GF-D8 (cell line): ENCODE measurements at places on chromosomes 13 and 19.

DNA sequence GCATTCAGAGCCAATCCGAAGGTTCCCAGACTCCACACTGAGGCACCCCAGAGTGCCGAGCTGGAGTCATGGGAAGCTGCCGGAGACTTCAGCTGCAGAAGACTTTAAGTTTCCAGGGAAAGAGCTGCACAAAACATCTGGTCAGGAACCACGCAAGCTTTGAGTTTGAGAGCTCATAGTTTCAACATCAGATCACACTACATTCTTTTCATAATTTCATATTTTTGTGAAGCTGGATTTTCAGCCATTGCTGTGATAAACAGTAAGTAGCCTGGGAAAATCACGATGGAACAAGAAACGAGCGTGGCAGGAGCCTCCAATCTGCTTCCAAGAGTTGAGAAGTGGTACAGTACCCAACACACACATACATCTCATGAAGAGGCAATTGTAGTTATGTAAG is 25.5 kb upstream of the ATP12A start:
- no peak for DNase-seq

- DNase-seq = no peak
Measured at GRCh38 chr13:75049735-75050335, 432.1 kb downstream of the TBC1D4 start.

DNA sequence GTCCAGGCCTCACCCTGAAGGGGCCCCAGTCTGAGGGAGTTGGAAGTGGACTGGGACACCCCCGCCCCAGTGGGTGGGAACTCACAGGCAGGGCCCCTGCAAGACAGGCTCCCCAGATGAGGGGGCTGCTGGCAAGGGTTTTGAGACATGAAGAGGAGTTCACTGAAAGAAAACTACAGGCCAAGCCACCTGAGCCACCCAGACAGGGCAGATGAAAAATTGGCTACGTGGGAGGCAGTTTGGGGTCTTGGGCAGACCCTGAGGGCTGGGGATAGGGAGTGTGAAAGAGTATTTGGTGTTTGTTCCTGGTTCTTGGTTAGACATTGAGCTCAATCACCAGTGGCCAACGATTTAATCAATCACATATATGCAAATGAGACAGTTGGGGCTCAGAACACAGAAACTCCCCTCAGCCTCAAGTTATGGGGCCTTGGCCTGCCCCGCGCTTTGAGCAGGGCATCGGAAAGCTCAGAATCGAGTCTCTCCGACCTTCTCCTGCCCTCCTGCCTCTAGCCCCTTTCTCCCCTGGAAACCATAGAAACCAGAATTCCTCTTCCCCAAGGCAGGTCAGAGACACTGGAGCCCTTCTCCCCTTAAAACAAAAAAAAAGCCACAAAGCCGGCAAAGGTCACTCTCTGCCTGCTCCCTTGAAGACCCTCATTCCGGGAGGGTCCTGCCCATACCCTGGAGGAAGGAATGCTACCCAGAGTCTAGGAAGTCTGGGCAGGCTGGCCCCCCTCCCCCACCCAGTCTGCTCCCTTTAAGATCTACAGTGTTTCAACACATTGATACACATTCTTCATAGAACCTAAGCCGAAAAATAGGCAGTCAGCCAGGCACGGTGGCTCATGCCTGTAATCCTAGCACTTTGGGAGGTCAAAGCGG is 1.3 kb upstream of the ISYNA1 start:
- DNase-seq = no peak

- no peak for DNase-seq
Measured at GRCh38 chr13:20407759-20408158, 117.9 kb downstream of the CRYL1 start.

DNA sequence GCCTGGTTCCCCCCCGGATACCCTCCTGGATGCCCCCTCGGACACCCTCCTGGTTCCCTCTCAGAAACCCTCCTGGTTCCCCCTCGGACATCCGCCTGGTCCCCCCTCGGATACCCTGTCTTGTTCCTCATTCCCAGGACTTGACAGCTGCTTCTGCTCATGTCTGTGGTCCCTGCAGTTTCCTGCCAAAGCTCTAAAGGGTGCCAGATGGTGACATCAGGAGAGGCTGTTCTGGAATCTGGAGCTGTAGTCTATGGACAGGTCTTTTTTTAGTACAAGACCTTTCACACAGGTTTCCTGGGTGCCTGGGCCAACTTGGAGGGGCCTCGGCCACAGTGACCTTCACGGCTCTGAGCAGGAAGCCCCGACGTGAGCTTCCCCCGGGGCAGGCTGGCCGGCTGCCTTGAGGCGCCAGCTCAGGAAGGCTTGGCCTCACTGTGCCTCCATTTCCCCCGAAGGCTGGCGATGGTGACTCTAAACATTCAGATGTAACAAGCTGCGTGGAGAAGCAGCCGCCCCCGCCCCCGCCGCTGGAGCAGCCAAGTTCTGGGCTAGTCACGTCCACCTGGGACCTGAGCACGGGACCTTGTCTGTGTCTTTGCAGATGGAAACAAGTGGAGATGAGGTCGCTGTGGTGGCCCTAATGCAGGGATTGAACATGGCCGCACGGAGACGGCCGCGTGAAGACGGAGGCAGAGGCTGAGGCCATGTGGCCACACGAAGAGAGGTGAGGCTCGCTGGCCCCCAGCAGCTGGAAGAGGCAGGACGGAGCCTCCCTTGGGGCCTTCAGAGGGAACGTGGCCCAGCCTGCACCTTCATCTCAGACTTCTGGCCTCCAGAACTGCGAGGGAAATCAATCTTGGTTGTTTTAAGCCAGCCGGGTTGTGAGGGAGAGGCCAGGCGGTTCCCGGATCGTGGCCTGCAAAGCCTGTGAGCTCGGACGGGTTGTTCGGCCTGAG is 12.7 kb downstream of the SGTA start:
- no peak for DNase-seq

GRCh38 chr19:3700242-3701032 is at the start of gene PIP5K1C:
PIP5K1C (minus strand) TSS chr19:3700468; CDS start chr19:3700390, 78 bp downstream.
- DNase-seq = peak; percentile 21

GRCh38 chr13:95656386-95657015 is 12.0 kb upstream of the DZIP1 start:
- no peak for DNase-seq

DNA sequence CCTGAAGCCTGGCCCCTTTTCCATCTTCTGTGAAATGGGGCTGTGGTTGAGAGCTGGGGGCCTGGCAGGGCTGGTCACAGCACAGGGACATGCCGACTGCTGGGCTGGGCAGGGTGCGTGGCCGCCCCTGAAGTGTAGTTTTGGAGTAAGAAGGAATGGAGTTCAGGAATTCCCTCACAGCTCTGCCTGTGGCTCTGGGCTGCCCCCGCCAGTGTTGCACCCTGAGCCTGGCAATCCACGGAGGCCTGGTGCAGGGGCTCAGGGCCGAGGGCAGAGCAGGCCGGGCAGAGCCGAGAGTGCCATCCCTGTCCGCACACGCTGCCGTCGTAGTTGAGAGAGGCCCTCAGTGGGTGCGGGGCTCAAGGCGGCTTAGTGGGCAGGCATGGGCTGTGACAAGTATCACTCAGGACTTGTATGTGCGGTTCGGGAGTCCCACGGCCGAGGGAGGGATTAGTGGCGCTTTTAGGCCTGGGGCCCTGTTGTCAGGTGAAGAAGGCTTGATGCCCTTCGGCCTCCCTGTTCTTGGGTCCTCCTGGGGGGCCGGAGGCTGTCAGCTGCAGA is 9.7 kb downstream of the SPPL2B start:
- no peak for DNase-seq

- no peak for DNase-seq
Measured at GRCh38 chr19:38009650-38010242, 102.7 kb downstream of the SIPA1L3 start.

DNA sequence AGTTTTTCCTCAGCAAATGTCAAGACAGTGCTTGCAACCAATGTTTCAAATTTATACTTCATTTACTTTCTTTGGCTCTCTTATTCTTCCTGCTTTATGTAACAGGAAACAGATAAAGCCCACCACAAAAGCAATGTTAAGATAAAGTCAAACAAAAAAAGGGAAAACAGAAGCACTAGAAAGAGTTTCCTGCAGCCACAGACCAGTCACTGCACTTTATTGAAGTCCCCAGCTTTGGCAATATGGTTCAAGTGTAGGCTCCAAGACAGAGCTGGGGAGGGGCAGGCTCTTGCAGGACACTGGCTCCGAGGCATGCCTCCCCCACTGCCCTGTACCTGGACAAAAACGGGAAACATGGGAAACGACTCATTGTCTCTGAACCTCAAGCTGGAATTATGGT is 15.3 kb upstream of the CDC16 start:
- peak; percentile 59 for DNase-seq

GRCh38 chr13:35765366-35765765 is 288.9 kb upstream of the MAB21L1 start:
- DNase-seq = no peak

- DNase-seq = no peak
Measured at GRCh38 chr13:88189728-88190127, 518.6 kb downstream of the SLITRK5 start.

DNA sequence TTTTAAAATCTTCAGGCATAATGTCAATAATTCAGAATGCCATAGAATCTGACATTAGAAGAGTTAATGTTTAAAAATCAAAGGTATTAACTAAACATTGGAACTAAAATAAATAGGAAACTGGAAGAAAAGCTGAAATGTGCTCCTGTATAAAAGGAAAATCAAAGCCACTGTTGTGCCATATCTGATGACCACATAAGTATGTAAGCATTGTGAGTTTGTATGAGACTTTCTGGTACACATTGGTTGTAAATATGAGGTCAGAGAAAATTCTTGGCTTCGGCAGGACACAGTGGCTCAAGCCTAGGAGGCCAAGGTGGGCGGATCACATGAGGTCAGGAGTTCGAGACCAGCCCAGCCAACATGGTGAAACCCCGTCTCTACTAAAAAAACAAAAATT is 48.3 kb upstream of the INTS6 start:
- no peak for DNase-seq

GRCh38 chr13:76820759-76821158 is 65.4 kb downstream of the KCTD12 start:
- DNase-seq = no peak

DNA sequence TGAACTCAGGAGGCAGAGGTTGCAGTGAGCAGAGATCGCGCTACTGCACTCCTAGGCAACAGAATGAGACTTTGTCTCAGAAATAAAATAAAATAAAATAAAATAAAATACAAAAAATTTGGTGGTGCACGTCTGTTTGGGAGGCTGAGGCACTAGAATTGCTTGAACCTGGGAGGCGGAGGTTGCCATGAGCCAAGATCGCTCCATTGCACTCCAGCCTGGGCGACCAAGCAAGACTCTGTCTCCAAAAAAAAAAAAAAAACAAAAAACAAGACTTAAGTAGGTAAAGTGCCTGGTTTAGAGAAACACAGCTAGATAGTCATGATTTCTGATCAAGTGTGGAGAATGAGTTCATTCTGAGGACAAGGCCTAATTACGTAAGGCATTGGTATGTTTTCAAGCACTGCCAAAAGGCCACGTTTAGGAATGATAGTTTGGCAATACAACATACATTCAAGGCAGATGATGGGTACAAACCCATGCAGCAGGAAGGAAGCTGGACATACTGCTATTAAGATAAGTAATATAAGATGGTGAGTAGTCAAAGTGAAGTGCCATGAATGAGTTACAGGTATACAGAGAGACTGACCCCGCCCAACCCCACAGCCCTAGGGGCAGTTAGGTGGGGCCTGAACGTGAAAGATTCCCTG is 4.8 kb upstream of the UCHL3 start:
- peak; percentile 19 for DNase-seq

- no peak for DNase-seq
Measured at GRCh38 chr13:51331354-51331861, 8.1 kb upstream of the SERPINE3 start.

DNA sequence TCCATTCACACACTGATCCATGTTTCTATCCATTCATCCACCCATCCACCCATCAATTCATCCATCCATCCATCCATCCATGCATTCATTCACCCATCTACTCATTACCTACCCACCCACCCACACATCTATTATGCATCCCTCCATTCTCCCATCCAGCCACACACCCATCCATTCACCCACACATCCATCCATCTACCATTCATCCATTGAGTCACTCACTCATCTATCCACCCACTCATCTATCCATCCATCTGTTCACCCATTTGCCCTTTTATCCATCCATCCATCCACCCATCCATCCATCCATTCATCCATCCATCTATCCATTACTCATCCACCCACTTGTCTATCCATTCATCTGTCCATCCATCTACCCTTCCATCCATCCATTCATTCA is 30.1 kb downstream of the CELF5 start:
- DNase-seq = no peak

DNA sequence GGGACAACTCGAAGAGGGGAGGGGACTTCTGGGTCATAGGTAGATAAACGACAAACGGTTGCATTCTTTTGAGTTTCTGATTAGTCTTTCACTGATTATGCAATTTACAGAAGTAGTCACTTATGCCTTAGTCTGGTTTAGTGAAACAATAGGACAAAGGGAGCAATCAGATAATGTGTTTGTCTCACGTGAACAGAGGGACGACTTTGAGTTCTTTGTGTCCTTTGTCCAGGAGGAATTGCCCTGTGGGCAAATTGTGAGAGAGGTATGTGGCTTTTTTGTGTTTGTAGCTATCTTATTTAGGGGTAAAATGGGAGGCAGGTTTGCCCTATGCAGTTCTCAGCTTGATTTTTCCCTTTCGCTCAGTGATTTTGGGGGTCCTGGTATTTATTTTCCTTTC is 362.9 kb upstream of the PCDH20 start:
- no peak for DNase-seq

DNA sequence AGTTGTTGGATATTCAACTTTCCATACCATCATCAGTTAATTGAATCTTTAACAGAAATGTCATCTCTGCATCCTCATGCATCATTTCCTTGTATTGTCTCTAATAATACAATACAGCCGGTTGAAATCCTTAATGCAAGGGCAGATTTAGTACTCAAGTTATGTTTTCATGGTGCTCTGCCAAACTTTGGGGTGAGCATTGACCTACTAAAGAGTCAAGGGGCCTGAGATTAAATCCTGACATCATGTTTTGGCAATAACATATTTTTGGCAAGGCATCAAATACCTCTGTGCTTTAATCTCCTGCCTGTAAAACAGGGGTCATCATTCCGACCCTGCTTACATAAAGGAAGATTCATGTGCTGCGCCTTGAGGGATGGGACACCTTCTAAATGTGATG is 42.7 kb upstream of the ABCC4 start:
- DNase-seq = no peak

- DNase-seq = no peak
Measured at GRCh38 chr13:108827646-108828045, 198.2 kb downstream of the MYO16 start.

DNA sequence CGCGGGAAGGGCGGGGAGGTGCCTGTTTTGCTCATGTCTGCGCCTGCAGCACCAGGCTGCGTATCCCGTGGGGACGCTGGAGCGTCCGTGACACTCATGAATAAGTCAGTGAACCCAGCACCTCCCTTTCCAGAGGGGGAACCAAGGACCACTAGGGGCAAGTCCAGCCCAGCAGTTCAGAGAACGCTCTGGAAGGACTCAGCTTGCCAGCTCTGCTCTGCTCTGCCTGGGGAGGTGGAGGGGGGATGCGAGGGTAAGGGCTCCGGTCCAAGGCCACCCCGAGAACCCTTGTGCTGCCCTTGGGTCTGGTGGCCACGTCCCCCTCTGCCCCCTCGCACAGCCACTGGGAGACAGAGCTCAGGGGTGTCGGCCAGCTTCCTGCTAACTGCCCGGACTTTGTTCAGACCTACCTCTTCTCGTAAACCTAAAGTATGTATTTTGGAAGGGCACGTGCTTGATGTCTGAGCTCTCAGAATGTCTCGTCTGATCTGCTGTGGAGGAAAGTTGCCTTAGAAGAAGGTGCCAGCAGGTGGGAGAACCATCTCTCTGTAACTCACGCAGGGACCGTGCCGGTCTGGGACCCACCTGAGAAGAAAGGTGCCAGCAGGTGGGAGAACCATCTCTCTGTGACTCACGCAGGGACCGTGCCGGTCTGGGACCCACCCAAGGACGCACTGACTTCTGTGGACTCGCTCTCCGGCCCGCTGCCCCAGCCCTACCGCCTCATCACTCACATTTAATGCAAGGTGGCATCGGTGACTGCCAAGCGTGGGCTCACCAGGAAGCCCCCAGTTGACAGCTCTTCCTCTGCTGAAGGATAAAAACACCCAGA is 34.1 kb downstream of the TMEM255B start:
- DNase-seq = no peak
